ENCODE measurements at places on chromosomes 2 and 18. TPM values are rescaled to one million over a fixed set of nuclear protein-coding genes. Genes with fewer than 3 reads are reported as not detected.

Gene UGT1A3
- total RNA-seq: not detected

Gene SIX3
- total RNA-seq: not detected

Gene ZNF512
- total RNA-seq: 16.1 TPM

Gene MAB21L4
- not detected for total RNA-seq

Gene PAIP2B
- total RNA-seq: 0.63 TPM

Gene STPG4
- total RNA-seq: 0.16 TPM

Gene FBXO41
- total RNA-seq: 0.60 TPM

Gene TEKT4
- total RNA-seq: not detected

Gene MAP2
- total RNA-seq: 0.60 TPM

Gene NABP1
- 117 TPM for total RNA-seq

Gene FSHR
- under 0.01 TPM for total RNA-seq

Gene ARHGAP25
- total RNA-seq: 0.47 TPM

Gene LOXL3
- total RNA-seq: 23.6 TPM

Gene RAB17
- total RNA-seq: 0.17 TPM

Gene GALNT5
- 30.1 TPM for total RNA-seq

Gene HNRNPLL
- 27.0 TPM for total RNA-seq

Gene PTPN4
- 16.4 TPM for total RNA-seq

Gene SLC16A14
- total RNA-seq: 6.1 TPM

Gene CYP27A1
- total RNA-seq: 36.0 TPM

Gene PRKAG3
- total RNA-seq: not detected

Gene DUSP2
- 0.94 TPM for total RNA-seq

Gene CARF
- 5.4 TPM for total RNA-seq

Gene HOXD9
- not detected for total RNA-seq

Gene POTEI
- not detected for total RNA-seq

Gene SERPINB10
- total RNA-seq: not detected

Gene LRRC30
- not detected for total RNA-seq

Gene UGT1A4
- not detected for total RNA-seq

Gene PSTPIP2
- total RNA-seq: 2.7 TPM

Gene TUBA4B
- total RNA-seq: under 0.01 TPM

Gene VIT
- total RNA-seq: 10.0 TPM

Gene LRATD1
- not detected for total RNA-seq

Gene RNF144A
- total RNA-seq: 3.9 TPM

Gene ING5
- total RNA-seq: 25.2 TPM

Gene EGR4
- total RNA-seq: under 0.01 TPM

Gene LBH
- 50.3 TPM for total RNA-seq

Gene PDE11A
- 0.09 TPM for total RNA-seq

Gene AQP12B
- not detected for total RNA-seq

Measured in bronchial smooth muscle cell (primary cell).